ENCODE measurements at places on chromosomes 1 and 21.

DNA sequence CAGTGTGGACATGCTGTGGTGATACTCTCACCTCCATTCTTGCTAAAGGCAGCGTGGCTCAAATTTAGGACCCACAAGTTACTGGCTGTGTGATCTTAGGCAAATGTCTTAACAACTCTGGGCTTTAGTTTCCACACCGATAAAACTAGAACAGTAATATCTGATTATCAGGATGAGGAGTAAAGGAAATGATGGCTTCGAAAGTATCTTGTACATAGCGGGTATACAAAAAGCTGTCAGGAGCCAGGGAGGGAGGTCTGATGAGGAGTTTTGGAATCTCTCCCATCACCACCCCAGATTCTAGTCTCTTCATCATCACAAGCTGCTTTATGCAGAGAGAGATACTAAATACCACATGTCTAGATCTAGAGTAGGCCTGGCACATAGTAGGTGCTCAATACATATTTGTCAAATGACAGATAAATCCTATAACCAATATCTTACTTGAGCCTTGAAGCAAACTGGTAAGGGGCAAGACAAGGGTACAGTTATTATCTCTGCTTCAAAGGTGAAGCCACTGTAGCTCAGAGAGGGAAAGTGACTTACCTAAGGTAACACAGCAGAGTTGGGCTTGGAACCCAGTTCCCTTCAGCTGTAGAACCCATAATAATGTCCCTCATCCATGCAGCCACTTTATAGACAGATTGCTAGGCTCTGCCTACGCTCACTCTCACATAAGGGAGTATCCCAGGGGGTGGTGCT, 9.5 kb upstream of the FGR start:
- no peak for DNase-seq

- DNase-seq, result no peak
These were observed 6.8 kb upstream of the AADACL3 start for GRCh38 chr1:12709091-12709491.

DNA sequence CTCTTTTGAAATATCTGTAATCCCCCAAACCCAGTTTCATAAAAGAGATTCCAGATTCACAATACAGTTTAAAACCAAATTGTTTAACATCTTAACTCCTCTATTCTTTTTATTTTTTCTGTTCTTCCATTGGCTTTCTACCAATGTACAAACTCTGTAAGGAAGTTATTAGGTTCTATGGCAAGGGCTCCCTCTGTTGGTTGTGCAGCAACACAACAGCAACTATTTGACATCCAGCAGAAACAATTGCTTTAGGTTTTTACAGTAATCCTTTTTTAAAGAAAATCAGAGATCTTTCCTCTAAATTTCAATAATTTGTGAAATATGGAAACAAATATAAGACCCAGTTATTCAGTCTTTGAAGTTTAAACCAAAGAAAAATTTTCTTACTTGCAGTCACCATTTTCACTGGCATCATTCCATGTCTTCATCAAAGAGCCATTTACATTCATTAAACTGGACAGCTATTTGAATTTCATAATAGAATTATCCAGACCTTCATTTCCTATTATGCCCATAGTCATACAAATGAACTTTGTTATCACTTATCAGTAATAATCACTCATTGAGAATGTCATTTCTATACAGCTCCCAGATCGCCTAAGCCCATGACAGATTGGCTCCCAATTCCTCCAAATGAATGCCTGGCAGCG, 46.5 kb upstream of the RNF11 start:
- DNase-seq, result peak; percentile 4

DNA sequence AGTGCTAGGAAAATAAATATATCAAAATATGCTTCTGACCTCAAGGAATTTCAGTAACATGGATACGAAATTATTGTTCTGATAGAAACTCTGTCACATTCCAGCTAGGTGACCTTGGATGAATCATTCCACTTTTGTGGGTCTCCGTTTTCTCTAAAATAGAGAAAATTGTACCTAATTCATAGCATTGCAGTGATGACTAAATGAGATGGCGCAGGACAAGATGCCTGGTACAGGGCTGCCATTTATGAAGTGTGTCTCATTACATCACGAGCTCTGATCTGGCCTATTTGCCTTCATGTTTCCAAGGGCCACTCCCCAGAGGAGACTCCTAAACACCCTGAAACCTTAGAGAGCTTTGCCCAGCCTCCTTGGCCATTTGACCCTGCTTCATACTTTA, 480.0 kb upstream of the USP24 start:
- no peak for DNase-seq

DNA sequence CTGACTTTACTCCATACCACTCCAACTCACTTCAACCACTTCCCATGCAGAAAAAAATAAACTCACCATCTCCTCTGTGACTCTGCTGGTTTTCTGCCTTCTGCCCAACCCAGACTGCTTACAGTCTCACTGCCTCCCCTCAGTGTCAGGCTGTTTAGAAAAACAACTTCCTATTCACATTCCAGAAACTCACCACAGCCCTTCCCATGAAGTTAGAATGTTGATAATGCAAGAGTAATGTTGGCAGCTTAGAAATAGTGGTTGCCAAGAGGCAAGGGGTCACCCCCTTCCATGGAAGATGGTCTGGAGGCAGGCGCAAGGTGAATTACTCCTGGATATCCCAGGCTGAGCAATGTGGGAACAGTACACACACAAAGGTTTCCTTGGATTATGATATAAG, at the start of gene SELP:
Gene SELP, minus strand, starts transcription at position 119 of the 400 bp plus-strand sequence. Its CDS starts 50 bp downstream, at position 69.
- no peak for DNase-seq

GRCh38 chr1:233022246-233022645, 71.8 kb downstream of the NTPCR start:
- DNase-seq, result no peak

- DNase-seq, result no peak
These were observed 223.9 kb downstream of the S1PR1 start for GRCh38 chr1:101460739-101461138.

DNA sequence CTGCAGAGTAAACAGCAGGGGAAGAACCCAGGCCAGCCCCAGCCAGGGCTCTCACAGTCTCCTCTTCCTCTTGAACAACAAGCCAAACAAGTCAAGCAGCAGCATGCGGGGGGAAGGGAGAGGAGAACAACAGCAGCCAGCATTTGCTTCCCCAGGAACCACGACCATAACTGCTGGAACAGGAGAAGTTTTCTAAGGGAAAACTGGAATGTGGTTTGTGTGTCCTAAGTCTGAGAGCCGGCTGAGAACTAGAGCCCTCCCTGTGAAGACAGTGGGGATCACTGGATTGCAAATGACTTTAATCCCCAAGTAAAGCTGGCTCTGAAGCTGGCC, 48.2 kb downstream of the COQ8A start:
- DNase-seq, result no peak

DNA sequence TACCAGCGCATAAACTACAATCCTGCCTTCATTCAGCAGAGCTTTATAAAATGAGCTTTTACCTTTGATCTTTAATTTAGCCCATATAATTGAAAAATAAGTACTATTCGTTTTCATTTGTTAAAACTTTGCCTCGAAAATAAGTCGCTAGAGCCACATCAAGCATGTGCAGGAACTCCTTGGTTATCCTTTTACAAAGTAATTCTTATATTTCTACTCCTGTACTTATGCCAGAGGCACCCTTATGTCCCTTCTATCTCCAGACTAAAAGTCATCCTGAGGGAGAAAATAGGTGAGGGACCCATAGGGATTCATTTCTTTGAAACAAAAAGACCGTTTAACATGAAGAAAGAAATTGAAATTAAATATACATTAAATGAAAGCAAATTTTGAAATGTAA, 278.2 kb upstream of the C1orf105 start:
- DNase-seq, result no peak

DNA sequence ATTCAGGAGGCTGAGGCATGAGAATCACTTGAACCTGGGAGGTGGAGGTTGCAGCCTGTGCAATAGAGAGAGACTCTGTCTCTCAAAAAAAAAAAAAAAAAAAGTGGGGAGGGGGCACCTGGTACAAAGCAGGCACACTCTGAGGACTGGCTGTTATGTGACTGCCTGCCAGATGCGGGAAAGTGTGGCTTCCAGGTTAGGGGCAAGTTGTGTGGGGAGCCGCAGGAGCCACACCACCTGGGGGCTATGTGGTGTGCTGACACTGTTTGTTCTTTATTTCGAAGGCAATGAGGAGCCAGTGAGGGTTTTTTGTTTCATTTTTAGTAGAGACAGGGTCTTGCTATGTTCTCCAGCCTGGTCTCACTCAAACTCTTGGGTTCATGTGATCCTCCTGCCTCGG, 5.7 kb downstream of the THEMIS2 start:
- DNase-seq, result no peak

DNA sequence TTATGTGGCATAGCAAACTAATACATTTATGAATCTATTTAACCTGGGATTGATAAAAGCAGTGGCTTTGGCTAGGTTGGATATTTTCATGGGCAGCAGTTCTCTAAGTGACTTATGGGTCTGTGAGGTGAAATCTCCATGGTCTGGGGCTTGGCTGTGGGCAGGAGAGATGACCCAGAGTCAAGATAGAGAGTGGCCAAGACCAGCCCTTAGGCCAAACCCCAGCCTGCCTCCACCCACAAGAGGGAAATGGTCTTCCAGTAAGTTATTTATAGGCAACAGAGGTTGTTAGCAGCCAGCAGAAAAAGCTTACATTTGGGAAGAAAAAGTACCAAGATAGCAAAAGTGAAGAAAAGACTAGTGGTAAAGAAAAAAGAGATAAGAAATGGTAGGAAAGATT, 61.4 kb downstream of the SLC35F3 start:
- DNase-seq, result no peak

DNA sequence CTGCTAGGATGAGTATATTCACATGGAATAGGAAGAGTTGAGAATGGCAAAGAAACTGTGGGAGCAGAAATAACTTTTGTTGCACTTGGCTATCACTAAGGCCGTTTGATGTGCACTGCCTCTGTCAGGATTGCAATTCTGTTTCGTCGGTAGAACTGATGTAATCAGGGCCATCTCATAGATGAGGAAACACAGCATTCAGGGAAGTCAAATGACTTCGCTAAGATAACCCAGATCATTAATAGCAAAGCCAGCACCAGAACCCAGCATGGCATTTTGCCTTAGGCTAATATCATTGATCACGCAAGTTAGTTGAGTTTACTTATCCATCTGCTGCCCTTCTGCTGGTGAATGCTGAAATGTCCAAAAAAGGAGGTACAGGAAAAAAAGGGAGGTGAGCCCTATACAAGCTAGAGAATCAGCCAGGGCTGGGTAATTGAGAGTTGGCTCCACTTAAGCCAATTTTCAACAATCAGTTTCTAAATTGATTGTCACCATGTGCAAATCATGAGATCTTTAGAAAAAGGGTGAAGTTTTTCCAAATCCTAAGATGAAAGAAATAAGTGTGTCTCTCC, 7.6 kb downstream of the RASSF5 start:
- DNase-seq, result no peak

DNA sequence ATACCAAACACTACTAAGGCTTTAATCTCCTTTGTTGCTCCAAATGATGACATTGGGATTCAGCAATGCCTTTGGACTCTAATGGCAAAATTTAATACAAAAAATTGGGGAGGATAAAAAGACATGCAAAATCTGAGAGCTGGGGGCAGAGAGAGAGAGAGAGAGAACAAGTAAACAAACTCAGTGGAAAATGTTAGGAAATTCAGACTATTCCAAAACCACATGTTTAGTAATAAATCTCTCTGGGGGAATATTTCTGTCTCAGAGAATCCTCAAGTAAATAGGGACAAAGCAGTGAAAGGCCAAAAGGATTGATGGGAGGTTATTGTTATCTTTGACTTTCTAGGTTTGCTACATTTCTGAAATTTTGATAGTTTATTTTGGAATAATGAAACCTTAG, 65.7 kb downstream of the PLA2G4A start:
- DNase-seq, result no peak

- DNase-seq, result no peak
These were observed 39.6 kb downstream of the UBE2T start for GRCh38 chr1:202302166-202302565.

DNA sequence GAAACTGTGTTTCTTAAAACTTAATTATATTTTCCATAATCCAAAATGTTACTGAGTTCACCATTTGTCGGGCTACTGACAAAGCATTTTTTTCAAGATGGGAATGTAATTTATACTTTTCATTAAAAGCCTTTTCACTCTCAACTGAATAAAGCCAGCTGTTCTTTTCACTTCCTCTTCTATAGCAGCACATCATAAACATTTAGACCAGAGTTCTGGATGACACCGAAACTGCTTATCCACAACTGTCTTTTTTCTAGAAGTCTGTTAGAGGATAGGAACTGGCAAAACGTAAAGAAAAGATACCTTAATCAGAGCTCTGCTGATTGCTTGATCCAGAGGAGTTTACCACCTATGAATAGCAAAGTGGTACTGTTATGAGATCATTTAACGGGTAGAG, 594.7 kb downstream of the ADGRL2 start:
- DNase-seq, result no peak

GRCh38 chr1:9633493-9633892, 18.0 kb upstream of the PIK3CD start:
- no peak for DNase-seq

DNA sequence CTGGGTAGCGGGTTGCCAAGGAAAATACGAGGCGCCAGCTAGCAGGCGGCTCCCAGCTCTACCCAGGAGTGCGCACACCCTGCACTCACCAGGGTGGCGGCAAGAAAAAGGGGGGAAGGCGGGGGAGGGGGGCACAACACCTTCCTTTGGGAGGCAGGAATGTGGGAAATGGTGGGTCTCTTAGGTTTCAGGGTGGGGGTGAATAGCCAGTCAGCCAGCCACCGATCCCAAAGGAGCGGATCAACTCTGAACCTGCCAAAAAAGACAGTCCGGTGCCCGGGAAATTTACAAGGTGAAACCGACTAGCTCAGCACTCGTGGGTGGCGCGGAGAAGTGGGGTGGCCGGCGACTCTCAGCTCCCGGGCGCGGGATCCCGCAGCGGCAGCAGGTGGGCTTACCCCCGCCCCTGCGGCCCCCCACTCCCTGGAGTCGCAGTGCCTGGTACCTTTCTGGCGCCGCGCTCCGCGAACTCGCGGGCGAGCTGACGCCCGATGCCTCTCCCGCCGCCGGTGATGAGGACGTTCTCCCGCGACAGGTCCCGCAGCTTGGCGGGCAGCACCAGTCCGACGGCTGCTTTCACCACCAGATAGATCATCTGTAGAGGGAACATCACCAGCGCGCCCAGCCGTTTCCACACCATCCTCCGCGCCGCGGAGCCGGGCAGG, 1.2 kb downstream of the DHRS3 start:
- DNase-seq, result no peak

- no peak for DNase-seq
These were observed 46.9 kb downstream of the IL23R start for GRCh38 chr1:67213164-67213563.

GRCh38 chr21:32004291-32004690, 131.5 kb downstream of the HUNK start:
- no peak for DNase-seq

DNA sequence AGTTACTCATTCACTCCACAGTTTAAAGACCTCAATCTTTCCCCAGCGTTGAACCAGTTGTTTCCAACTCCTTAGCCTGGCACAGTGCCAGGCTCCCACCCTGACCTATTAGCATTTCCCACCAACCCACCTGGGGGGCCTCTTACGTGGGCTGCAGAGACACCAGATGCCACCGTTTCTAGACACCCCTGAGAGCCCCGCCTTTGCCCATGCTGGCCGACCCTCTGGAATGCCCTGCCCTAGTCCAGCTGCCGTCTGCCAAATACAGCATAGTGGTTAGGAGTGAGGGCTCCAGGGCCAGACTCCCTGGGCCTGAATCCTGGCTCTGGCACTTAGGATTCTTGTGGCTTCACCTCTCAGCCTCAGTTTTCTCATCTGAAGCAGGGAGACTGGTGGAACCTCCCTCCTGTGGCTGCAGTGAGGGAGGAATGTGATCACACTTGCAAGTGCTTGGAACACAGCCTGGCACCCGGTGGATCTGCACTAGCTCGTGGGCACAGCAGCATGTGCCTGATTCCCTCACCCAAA, 65.2 kb downstream of the TMCO4 start:
- DNase-seq, result no peak

GRCh38 chr1:6267686-6268322, 6.9 kb upstream of the GPR153 start:
- no peak for DNase-seq
